ENCODE measurements at places on chromosomes 3 and 15. TPM values are rescaled to one million over a fixed set of nuclear protein-coding genes. Genes with fewer than 3 reads are reported as not detected.

Gene TRPM1
- total RNA-seq, result 0.68 TPM

Gene CYP19A1
- total RNA-seq, result not detected

Gene TFRC
- 166 TPM for total RNA-seq

Gene SPINK8
- not detected for total RNA-seq

Gene CIB2
- 5.6 TPM for total RNA-seq

Data from nasal cavity respiratory epithelium epithelial cell of viscerocranial mucosa (primary cell).